Activated T-helper 1 cell treated with anti-CD3 and anti-CD28 coated beads, Interleukin-2, amount 50 U/mL, for 16 hours (primary cell): ENCODE measurements at places on chromosomes 3 and 15.

- no peak for DNase-seq
Observed at GRCh38 chr3:154050766-154051165, 70.4 kb upstream of the ARHGEF26 start.

- DNase-seq = no peak
Observed at GRCh38 chr3:55069950-55070349, 142.1 kb upstream of the LRTM1 start.

- no peak for DNase-seq
Observed at GRCh38 chr3:54670201-54671000, 257.5 kb downstream of the LRTM1 start.

GRCh38 chr3:77053795-77054194 is 13.9 kb downstream of the ROBO2 start:
- no peak for DNase-seq

- DNase-seq = no peak
Observed at GRCh38 chr3:60146121-60146520, 1096.3 kb upstream of the CFAP20DC start.
